Osteocyte (in vitro differentiated cells): ENCODE measurements at places on chromosomes 6 and 20.
A peak's percentile ranks its signal among the peaks of the same experiment; 100 is the strongest.

GRCh38 chr6:110180228-110181008 lies at the start of gene CDC40:
Gene CDC40, plus strand, starts transcription at chr6:110180427. Its CDS starts 18 bp downstream, at chr6:110180445.
- DNase-seq = peak; percentile 84

GRCh38 chr20:50339466-50339901 lies 148.9 kb downstream of the CEBPB start:
- no peak for DNase-seq

GRCh38 chr20:50868509-50869495 lies 62.4 kb downstream of the ADNP start:
- DNase-seq = no peak

DNA sequence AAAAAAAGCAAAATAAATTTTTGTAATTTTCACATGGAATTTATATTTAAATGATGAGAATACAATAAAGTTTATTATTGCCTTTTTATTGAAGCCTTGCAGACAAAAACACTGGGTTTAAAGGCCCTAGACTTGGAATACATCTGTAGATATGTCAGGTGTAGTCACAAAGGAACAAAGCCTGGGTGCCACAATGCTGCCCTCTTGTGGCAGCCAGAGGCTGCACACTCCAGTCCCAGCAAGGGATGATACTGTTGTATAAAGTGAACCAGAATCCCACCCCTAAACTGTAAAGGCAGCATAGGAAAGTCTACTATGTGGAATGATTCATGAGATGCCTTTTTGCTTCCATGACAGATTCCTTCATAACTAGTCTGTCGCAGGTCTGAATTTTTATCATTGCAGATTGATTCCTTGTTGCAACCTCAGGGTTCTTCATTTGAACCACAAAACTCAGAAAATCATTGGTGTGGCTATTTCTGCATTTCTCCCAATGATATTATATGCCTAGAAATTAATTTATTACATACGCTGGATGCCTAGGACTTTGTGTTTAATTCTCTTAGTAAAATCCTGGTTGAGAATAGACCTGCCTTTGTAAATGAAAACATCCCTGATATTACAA lies 37.0 kb downstream of the MAK start:
- peak; percentile 85 for DNase-seq

GRCh38 chr6:139941826-139942225 lies 567.4 kb upstream of the CITED2 start:
- DNase-seq = no peak

DNA sequence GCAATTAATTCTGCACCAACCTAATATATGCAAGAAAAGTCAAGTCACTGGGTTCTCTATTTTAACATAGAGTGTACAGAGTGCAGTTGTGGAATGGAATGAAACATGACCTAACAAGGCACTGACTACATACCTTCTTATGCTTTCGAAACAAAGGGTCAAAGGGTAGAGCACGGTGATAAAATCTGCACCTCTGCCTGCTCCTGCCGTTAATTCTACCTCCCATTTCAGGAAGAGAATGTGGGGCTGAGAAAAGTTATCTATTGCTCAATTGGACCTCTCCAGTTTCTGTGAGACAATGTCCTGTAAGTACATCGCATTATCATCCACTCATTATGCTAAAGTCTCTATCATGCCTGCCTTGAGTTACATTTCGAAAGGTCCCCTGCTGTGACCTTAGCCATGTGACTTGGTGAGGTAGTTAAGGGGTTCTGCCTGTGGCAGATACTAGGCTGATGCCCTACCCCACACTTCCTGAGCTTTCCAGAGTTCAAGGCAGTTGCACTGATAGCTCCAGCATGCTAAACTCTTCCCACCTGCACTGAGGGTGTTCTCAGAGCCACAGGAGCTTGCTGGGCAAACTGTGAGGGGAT lies 14.0 kb upstream of the MOCS1 start:
- no peak for DNase-seq

- peak; percentile 96 for DNase-seq
Measured at GRCh38 chr20:43583982-43584432, 6.7 kb upstream of the IFT52 start.

GRCh38 chr20:10705801-10706459 lies 32.1 kb upstream of the JAG1 start:
- DNase-seq = no peak
